Fibroblast of skin of right biceps (primary cell): ENCODE measurements at places on chromosomes 13 and 19.

DNA sequence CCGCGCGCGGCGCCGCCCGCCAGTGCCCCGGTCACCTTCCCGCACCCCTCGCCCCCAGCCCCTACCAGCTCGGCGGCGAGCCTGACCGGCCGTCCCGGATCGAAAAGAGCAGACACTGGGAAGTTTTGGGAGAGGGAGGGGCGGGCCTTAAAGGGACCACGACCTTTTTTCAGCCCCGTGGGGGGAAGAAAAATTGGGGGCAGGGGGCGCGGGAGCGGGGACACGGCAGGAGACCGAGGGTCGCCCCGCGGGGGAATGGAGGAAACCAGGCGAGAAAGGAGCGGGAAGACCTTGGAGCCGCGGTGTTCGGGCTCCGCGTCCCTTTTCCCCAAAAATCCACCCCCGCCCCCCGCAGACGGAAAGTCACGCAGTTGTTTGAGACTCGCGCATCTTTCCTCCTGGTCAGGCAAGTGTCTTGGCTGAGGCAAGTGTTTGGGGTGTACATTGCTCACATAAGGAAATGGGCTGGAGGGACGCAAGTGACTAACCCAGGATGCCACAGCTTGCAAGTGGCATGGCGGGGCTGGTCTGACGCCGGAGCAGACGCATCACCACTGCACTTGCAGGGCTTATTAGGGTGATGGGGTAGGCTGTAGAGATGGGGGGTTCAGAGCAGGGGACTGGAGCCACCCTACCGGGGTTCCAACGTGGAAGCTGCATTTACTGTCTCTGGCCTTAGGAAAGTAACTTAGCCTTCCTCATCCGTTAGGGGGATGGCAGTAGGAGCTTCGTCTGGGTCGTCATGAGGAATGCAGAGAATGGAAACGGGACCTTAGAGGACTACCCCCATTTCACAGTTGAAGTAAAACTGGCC, 2.7 kb upstream of the HNRNPL start:
- DNase-seq, result peak; percentile 71

DNA sequence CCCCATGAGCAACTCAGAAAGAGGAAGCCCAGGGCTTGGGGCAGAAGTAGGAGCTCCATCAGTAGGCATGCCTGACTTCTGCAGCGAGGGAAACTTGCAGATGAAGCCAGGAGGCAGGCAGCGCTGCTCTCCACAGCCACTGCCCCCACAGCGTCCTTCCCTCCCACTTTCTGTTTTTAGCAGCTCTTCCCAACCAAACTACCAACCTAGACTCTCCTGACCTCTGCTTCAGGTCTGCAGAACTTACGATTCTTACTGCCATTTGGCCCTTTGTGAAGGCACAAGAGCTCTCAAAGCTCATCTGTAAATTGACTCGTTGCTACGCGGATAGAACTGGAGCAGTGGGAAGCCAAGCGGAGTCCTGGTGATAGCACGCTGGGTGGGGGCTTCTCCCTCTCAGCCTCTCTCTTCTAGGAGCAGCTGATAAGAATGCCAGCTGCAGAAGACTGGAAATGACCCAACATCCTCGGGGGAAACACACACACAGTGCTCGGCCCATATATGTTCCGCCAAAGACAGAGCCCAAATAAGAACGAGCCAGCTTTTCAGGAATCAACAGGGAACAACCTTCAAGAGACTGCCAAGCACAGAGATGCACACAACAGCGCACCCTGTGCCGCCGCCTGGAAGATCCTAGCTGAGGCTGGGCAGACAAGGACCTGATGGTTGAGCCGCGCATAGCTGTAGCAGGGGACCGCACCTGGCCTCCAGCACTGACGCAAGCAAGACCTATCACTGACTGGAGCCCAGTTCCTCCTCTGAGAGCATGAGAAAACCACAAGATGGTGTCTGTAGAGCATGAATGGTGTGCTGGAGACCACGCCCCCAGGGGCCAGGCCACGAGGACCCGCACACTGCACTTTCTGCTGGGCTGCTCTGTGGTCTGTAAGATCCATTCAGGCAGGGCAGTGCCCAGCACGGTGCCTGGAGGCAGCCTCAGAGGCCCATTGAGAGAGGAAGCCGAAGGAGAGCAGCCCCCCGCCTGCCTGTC, 15.9 kb upstream of the SLC35E1 start:
- no peak for DNase-seq

- DNase-seq, result peak; percentile 52
These were observed 3.8 kb downstream of the BCAT2 start for GRCh38 chr19:48806818-48807589.

- no peak for DNase-seq
These were observed 16.5 kb downstream of the PRR36 start for GRCh38 chr19:7857727-7858108.

DNA sequence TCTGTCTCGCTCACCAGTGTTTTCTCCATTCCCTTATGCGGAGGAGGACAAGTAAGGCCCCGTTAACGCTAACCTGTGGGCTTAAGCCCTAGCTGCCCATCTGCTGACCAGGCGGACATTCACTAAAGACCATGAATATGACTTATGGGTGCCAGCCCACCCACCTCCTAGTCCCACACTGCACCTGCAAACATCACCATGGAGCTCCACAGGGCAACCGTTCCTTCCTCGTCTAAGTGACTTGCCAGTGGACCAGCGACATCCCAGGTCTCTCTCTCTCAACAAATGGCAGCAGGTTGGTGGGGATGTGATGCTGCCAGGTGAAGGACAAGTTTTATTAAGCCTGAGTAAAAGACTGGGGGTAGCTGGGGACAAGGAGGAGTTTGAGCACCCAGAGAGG, 55.2 kb downstream of the CCDC70 start:
- DNase-seq, result no peak

- peak; percentile 23 for DNase-seq
These were observed 25.3 kb upstream of the OR10H2 start for GRCh38 chr19:15702534-15702930.

- DNase-seq, result no peak
These were observed 43.0 kb downstream of the ESD start for GRCh38 chr13:46753917-46754316.

GRCh38 chr13:46124967-46125933, 20.4 kb upstream of the CPB2 start:
- DNase-seq, result peak; percentile 14

- no peak for DNase-seq
These were observed 4.2 kb downstream of the MPND start for GRCh38 chr19:4347521-4347920.

GRCh38 chr13:41007744-41008128, 11.4 kb downstream of the ELF1 start:
- DNase-seq, result no peak

- peak; percentile 49 for DNase-seq
These were observed 213.8 kb downstream of the DCLK1 start for GRCh38 chr13:35917252-35917941.

DNA sequence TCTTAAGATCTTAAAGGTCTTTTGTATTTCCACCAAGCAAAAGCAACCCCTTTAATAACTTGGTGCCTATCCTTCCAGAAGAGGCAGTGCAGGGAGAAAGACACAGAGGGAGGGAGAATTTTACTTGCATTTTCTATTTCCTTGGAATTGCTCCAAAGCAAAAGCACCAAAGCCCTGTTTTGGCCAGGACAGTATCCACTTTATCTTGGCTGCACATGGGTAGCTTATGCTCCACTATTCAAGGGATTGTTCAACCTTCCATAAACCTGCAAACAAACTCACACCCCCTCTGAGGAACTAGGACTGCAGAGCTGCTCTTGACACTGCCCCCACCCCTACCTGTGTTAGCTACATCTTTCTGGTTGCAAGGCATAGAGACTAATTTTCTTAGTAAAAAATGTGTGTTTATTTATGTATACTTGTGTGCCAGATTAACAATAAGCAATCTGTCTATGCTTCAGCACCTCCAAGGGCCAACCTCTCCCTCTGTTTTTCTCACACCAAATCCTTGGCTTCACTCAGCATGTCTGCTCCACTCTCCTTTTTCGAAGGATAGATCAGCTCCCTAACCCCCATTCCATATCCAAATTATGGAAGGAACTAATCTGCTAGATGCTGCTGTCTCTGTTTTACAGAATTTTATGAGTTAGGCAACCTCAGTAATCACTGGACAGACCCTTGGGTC, 68.1 kb upstream of the KLF12 start:
- no peak for DNase-seq

GRCh38 chr19:49338691-49339300, 3.6 kb downstream of the CD37 start:
- DNase-seq, result peak; percentile 41

DNA sequence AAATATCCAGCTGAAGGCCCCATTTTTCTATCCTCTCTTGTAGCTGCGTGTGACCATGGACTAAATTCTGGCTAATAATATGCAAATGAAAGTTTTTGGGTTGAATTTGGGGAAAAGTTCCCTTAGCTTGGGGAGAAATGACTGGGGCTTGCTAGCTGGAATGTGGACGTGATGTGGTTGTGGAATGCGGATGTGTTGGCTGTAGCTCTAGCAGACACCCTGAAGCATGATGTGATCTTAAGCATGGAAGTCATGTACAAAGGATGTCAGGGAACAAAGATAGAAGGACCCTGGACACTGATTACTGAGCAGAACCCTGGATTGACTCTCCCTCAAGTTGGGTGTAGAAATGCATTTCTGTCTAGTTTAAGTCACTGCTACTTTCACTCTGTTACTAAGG, 25.4 kb upstream of the SCEL start:
- DNase-seq, result peak; percentile 7

DNA sequence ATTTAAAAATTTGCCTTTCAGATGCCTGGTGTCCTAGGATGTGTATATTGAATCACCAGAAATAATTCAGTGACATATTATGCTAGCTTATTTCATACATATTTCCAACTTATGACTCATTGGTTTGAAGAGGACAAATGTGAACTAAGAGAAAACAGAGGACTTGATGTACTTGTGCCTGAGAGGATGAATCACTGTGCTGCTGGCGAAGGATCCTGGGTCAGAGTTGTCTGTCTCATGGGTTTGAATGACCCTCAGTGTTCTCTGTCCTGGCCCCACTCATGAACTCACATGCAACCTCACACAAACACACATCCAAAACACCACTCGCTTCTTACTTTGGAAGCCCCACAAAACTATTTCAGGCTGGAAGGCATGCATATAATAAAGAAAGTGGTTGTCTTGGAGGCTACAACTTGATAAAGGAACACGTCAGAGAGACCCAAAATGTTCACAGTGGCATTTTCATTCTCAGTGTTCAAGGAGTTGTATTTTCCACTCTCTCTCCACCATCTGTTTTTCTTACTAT, 129.0 kb upstream of the SPRY2 start:
- DNase-seq, result peak; percentile 80

DNA sequence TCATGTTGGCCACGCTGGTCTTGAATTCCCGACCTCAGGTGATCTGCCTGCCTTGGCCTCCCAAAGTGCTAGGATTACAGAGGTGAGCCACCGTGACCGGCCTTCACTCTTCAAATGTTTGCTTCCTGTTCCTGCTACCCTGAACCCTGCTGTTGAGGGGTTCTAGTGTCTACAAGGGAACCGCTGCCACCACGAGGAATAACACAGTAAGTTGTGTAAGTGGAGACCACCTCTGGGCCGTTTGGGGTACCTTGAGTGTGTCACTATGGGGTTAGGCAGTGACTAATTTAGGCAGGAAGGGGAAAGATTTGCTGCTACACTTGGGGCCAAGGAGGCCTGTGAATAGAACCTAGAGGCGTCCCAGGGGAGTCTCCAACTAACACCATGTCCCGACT, 2.2 kb upstream of the MYADM start:
- no peak for DNase-seq

- DNase-seq, result no peak
These were observed 19.9 kb upstream of the MTIF3 start for GRCh38 chr13:27470075-27470820.

GRCh38 chr19:45354241-45354842, 13.8 kb downstream of the KLC3 start:
- no peak for DNase-seq

- DNase-seq, result no peak
These were observed 1.2 kb downstream of the ZNF8 start for GRCh38 chr19:58279925-58280316.

DNA sequence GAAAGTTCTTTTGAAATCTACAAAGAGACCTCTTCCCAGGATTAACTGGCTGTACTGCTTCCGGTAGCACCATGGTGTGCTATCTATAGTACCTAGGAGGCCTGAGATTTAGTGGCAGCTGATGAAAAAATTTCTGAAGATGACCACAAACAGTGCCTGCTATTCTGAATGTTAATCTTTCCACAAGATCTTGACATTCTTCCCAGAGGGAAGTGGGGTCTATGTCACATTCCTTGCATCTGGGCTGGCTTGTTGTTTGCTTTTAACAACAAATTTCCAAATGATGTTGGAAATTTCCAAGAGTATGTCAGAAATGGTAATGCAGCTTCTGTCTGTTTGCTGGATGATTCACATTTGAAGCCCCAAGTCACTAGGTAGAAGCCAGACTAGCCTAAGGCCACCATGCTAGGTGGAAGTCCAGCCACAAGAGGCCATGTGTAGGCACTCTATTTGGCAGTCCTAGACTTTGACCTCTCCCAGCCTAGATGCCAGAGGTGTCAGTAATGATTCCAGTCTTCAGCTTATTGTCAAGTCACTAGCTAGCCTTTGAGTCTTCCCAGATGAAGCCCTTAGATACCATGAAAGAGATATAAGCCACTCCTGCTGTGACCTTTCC, 22.1 kb downstream of the SPART start:
- DNase-seq, result peak; percentile 77

DNA sequence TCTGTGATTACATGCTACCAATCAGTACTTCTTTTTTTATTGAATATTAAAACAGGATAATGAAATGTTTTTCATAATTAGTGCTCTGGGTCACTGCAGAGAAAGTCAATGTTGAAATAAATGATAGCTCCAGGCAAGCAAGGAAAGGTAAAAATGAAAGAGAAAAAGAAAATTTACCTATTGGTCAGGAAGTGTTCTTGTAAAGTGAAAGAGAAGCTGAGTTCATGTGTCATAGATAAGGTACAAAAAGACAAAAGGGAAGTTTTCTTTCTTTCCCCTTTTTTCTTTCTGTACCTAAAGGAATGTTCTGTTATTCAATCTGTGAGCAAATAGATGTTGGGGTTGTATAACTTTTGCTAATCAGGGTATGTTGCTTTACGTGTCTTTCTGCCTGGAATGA, 197.0 kb downstream of the PCDH9 start:
- no peak for DNase-seq

GRCh38 chr19:53874606-53874990, 6.9 kb downstream of the MYADM start:
- DNase-seq, result no peak

DNA sequence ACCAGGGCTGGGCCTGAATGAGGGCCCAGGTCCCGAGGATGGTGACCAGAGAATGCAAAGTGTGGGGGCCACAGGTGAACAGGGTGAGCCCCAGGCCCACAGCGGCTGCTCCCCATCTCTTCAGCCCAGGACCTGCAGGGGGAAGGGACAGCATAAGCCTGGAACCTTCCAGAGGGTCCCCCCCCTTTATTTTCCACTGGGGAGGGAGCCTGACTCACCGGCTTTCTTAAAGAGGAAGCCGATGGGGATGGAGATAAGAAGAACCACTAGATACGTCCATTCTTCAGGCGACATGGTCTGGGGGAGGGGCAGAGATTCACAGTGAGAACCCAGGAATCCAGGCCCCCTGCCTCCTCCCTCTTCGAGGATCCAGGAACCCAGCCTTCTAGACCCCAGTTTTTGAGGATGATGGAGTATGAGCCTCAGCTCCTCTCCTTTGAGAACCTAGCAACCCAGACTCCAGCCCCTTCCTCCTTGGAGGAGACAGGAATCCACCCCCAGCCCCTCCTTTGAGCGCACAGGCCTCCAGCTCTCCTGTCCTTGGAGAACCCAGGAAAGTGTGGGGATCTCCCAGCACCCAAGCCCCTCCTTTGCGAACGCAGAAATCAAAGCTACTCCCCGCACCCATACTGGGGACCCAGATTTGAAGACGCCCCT, 1.0 kb downstream of the MBOAT7 start:
- peak; percentile 76 for DNase-seq
